ENCODE measurements at places on chromosomes 1 and 21.
A peak's percentile ranks its signal among the peaks of the same experiment; 100 is the strongest.

- DNase-seq = peak; percentile 17
These were observed 1.6 kb downstream of the KDM1A start for GRCh38 chr1:23020706-23021405.

DNA sequence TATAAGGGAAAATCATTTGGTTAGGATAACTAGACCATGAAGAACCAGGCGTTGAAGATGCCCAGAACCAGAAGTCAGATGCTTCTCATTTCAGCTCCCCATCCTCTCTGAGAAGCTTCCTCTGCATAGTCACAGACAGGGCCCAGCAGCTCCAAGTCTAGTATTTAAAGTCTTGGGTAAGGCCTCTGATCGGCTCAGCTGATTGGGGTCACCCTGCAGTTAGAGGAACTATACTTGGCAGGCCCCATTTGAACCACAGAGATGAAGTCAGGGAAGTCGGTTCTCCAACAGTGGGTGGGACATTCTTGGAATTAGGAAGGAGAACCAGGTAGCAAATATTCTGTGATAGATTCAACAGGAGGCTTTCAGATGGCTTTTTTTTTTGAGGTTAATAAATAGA lies 48.3 kb downstream of the SLC22A15 start:
- DNase-seq = no peak

DNA sequence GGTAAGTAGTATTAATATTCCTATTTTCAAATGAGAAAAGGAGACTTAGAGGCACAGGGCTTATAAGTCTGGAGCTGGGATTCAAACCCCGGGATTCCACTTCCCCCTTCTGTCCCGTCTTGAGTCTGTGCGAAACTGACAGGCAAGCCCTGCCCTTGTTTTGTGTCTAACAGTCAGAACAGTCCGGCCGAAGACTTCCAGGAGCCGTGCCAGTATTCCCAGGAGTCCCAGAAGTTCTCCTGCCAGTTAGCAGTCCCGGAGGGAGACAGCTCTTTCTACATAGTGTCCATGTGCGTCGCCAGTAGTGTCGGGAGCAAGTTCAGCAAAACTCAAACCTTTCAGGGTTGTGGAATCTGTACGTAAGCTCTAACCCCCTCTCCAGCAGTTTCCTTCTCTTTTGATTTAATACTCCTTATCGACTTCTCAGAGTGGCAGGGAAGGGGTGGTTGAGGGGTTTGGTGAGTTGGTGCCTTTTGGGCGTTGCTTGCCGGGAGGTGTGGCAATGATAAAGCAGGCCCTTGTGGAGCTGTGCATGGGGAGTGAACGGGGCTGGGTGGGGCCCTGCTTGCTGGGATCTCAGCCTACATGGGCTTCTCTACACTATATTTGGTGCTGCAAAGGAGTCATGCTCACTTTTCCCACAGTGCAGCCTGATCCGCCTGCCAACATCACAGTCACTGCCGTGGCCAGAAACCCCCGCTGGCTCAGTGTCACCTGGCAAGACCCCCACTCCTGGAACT lies 29.4 kb downstream of the IL6R start:
- DNase-seq = no peak

- DNase-seq = peak; percentile 22
These were observed 69.6 kb downstream of the PIK3R3 start for GRCh38 chr1:46062651-46063319.

- no peak for DNase-seq
These were observed 2.7 kb downstream of the TMEM50B start for GRCh38 chr21:33477066-33477465.

DNA sequence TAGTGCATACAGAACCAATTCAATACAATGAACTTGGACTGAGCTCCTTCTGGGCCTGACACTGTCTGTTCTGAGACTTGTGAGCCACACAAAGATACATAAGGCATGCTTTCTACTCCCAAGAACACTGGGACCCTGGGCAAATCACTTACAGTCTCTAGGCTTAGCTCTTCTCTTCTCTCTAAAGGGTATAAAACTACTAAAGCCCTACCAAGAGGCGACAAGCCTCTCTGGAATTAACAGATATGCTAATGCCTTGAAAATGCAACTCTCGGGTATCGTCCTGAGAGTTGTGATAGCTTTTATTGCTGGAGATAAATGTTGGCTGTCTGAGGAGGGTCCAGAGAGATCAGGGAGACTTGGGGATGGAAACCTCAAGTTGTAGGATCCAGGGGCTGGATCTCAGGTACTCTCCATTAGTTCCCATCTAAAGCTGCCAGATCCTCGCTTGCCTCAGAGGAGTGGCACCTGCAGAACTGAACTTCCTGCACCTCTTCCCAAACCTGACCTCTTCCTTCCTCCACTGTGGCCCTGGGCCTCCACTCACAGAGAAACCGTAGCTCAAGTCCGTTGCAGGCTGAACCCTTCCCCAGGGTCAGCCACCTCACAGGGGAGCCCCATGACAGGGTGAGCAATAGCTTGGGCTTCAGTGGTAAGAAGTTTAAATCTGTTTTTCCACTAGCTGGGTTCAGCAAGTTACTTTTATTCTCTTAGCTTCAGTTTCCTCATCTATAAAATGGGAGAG lies 11.5 kb upstream of the CFAP45 start:
- DNase-seq = peak; percentile 28

DNA sequence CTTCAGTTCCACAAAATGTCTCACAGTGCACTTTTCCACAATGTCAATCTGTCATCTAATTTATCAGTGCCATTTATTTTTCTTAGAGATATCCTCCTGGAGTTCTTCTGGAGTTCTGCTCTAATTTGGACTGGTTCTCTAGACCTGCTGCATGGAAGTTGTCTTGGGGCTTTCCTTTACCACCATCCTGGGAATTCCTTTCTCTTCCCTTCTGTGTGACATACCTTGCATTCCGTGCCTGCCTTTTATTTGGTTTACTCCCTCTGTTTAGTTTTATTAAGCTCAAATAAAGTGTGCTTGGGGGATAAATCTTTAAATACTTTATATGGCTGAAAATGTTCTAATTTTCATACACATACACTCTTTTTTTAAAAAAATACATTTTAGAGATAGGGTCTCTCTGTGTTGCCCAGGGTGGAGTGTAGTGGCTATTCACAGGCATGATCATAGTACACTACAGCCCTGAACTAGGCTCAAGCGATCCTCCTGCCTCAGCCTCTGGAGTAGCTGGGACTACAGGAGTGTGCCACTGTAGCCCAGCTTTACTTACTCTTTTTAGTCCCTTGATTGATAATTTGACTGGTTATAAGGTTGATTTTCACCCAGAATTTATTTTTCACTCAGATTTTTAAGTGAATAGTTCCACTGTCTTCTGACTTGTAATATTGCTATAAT lies 14.4 kb downstream of the MTF2 start:
- no peak for DNase-seq

DNA sequence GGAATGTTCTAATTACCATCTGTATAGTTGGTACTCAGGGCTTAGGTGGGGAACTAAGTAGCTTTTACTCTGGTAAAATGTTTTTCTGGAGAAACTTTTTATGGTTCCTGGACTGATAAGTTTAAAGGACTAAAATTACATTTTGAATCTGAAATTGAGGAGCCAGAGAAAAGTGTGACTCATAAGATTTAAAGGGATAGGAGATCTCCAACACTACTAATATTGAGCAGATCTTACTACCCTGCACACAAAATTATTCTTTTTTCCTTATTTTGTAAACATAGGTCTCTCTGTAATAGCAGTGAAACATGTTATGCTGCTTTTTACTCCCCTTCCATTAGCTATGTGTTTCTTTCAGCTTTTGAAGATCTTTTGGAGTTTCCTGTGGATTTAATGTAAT lies 32.5 kb downstream of the MTF2 start:
- no peak for DNase-seq

DNA sequence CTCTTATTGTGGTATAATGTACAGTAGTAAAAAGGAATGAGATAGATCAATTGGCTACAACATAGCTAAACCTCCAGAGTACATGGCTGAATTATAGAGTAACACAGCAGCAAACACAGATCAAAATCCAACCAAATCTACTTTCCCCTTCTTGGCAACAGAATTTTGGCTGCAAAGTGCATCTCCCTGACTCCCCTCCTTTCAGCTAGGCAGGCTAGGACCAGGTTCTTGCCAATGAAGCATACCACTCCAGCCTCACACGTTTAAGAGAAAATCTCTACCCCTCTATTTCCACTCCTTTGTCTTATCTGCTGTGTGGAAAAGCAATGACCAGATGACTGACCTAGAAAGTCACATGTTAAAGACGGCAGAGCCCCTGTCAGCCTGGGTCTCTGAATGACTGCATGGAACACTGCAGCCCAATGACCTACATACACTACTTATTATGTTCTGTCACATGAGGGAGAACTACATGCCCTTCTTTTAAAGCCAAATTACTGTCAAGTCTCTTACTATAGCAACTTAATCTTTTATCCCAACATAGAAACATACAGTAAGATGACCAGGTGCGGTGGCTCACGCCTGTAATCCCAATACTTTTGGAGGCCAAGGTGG lies 99.1 kb downstream of the HLCS start:
- DNase-seq = no peak

DNA sequence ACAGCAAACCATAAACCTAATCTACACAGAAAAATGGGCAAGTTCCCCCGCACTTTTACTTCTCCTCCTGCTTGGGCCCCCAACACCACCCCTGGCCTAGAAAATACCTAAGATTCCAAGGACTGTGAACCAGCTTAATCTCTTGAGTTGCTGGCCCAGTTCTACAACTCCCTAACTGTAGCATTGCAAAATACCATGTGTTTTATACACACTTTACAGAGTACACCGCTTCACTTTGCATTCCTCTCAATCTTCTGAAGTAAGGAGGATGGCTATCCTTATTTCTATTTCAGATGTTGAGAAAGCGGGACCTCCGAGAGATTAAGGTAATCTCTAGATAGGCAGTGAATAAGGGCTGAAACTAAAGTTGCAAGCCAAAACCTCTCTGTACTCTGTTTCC lies 408.3 kb upstream of the NR5A2 start:
- DNase-seq = no peak

- DNase-seq = no peak
These were observed 125 bp downstream of the ATP5PF start for GRCh38 chr21:25734654-25734903.

- DNase-seq = no peak
These were observed 25.9 kb upstream of the TARDBP start for GRCh38 chr1:10986525-10986890.

- no peak for DNase-seq
These were observed 411.0 kb downstream of the LMO4 start for GRCh38 chr1:87739704-87740103.

- peak; percentile 89 for DNase-seq
These were observed 275.9 kb upstream of the C1orf105 start for GRCh38 chr1:172144445-172145061.

All from ELR (cell line).